CD4-positive, CD25-positive, alpha-beta regulatory T cell (primary cell): ENCODE measurements at places on chromosomes 5 and 9.

GRCh38 chr9:88870627-88871026 is 120.6 kb upstream of the S1PR3 start:
- DNase-seq, result no peak

DNA sequence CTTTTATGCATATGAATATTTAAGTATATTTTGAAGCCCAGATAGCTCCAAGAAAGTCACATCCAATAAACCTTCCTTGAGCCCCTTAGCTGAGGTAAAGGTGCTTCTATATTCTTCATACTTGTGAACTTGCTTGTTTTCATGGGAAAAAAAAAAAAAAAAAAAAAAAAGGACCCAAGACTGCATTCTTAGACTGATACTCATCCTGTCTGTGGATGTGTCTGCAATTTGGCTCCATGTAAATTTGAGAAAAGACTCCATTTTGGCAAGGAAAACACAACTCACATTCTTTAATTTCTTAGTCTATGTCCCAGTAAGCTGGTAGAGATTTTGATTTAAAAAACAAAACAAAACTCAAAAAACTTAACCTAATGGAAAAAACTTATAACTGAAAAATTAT is 238.3 kb downstream of the FBXL17 start:
- no peak for DNase-seq

GRCh38 chr9:137383081-137383783 is 39.7 kb downstream of the EXD3 start:
- no peak for DNase-seq

GRCh38 chr5:136070486-136071285 is 41.9 kb downstream of the TGFBI start:
- DNase-seq, result no peak

DNA sequence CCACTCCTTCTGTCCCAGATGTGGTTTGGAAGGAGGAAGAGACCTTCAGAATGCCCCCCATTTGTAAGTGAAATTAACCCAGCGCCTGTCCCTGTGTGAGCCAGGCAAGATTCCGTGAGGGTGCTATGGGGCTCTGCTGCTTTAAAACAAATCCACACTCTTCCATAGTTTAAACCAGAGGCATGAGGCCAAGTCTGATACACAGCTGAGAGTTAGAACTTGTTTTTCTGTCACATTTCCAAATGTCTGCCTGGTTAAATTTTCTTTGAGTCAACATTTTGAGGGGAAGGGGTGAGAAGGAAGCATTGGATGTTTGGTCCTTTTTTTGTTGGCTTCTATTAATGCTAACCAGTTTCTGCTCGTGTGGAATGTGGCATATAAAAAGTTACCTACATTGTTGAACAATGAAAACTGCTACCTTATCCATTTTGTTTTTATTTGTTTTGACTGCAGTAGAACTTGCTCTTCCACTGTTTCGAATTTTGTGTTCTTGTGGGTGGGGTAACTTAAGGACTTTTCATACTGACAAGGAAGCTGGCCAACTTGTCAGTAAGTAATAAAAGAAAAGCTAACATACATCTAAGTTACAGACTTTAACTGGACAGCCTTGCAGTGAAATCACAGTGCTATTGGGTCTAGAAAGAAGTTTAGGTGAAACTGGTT is 12.9 kb downstream of the RGMB start:
- no peak for DNase-seq

GRCh38 chr5:24703934-24704333 is 59.2 kb upstream of the CDH10 start:
- no peak for DNase-seq

GRCh38 chr5:60372786-60373185 is 327.2 kb downstream of the DEPDC1B start:
- DNase-seq, result no peak

DNA sequence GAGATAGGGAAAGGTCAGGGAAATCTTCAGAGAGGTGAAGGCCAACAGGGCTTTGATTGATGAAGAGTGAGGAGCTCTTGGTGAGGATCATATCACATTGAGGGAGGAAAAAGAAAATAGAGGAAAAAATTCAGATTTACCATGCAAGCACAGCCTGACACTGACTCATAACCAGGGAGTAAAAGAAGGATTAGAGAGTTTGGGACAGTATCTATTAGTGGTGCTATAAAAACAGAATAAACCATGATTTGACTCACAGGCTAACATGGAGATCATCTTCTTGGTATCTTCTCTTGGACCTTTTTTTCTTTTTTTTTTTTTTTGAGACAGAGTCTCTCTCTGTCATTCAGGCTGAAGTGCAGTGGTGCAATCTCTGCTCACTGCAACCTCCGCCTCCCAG is 44.4 kb downstream of the MUSK start:
- DNase-seq, result no peak

GRCh38 chr5:126365446-126366198 is 57.6 kb upstream of the GRAMD2B start:
- DNase-seq, result no peak

DNA sequence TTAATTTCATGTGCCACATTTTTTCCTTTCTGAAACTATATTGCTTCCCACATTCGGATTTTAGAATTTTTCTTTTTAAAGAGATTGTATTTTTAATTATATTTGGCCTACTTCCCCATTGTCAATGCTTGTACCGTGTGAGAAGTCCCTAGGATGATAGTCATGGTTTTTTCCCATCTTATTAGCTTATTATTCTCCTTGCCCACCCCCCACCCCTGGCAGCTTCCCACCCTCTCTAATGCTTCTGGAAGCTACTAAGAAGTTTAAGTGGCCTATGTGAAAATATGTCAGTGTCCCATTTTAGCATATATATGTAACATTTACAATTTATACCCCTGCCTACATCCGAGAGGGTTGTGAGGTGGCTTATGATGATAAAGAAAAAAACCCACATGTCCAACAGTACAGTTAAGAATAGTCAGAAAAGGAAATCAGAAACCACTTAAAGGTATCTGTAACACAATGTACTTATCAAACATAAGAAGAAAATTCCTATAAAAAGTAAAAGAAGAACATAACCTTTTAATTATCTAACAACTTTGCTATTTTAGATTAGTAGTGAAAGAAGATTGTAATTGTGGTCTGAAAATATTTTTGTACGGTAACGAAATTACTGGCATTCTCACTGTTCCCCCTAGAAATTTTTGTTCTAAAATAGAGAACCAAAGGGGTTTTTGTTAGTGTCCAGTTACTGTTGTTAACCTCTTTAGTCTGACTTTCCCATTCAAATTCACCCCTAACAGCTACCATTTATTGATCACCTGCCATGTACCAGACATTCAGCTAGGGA is 62.1 kb downstream of the SLC44A1 start:
- DNase-seq, result no peak

- no peak for DNase-seq
These were observed 380.8 kb upstream of the CD180 start for GRCh38 chr5:67577424-67577823.

- no peak for DNase-seq
These were observed 8.3 kb upstream of the ARHGEF28 start for GRCh38 chr5:73617510-73618279.

DNA sequence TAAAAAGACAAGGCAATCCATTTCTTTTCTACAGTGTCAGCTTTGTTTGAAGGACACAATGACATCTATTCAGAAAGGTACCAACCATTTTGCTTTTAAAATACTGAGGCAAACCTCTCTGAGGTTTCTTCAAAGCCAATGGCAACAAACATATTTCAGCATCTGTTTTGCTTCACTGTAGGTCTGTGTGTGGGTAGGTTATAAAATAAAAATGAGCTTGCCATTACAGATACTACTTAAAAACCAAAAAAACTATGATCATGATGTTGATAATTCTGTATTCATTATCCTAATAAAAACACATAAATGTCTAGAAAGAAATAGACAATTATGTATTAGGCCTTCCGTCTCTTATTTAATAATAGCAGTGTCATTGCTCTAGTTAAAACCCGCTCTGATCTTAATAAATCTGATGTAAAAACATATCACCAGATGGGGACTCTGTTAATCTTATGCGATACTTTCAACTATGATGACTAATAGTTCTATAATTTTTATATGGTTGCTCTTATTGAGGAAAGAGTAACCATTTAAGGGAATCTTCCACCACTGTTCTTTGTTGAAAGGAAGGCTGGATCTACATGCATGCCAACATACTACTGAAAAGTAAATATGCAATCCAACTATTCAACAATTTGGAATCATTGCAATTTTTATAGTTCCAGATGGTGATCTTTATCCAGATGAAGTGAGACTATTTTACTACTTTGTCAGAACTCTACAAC is 647.2 kb downstream of the PDE4D start:
- no peak for DNase-seq

- DNase-seq, result no peak
These were observed 140.4 kb upstream of the WWC1 start for GRCh38 chr5:168151041-168151440.

DNA sequence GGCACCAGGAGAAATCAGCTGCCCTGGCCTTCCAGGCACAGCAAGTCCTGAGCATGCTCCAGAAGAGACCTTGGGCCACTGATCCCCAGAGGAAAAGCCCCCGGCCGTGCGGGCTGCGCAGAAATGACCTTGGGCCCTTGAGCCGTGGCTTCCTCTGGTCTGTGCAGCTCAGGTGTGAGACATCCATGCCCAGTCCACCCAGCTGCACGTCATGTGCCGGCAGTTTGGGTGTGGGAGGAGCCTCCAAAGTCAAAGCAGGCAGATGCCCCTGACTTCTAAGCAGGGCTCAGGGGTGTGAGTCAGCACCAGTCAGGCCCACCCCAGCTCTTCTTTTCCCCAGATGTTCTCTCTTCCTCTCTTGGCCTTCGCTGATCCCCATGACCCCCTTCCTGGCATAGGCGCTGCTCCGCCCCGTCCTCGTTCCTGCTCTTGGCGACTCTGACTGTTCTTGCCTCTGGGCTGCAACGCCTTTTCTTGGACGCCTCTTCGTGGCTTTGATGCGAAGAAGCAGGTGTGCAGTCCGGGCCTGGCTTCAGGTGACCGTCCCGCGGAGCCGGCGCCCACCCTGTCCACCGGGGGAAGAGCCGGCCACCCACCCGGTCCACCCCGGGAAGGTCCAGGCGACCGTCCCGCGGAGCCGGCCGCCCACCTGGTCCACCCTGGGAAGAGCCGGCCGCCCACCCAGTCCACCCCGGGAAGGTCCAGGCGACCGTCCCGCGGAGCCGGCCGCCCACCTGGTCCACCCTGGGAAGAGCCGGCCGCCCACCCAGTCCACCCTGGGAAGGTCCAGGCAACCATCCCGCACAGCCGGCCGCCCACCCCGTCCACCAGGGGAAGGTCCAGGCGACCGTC is 5.9 kb upstream of the QSOX2 start:
- no peak for DNase-seq

- no peak for DNase-seq
These were observed 34.4 kb upstream of the RANBP6 start for GRCh38 chr9:6049798-6050197.

DNA sequence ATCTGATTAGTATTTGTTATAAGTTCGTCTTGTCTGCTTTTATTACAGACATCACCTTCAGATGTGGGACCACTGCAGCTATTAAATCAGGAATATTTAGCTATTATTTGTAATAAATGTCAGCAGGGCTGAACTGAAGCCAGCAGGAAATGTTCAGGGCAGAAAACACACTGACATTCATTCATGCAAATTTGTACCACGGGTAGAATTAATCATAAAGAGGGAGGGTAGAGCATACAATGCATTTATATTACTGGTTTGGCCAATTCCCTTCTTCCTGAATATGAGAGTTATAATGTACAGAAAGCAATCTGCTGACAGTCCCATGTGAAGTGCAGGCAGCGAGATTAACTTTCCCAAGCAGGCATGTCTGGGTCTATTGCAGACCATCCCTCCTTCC is 117.3 kb upstream of the NUDT12 start:
- DNase-seq, result no peak

DNA sequence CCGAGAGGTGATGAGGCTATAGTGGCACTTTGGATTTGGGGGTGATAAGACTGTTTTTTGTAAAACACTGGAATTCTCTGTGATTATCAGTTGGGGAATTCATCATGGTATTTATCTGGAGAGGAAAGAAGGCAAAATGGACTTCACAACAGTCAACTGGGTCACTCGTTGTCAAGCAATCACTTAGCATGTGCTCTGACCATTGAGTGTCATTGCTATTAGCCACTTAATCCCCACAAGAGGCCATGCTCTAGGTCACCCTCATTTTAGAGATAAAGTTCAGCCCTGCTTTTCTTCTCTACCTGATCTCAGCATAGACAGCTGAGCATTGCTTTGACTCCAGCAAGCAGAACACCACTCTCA is 160.1 kb upstream of the PITX1 start:
- DNase-seq, result no peak

DNA sequence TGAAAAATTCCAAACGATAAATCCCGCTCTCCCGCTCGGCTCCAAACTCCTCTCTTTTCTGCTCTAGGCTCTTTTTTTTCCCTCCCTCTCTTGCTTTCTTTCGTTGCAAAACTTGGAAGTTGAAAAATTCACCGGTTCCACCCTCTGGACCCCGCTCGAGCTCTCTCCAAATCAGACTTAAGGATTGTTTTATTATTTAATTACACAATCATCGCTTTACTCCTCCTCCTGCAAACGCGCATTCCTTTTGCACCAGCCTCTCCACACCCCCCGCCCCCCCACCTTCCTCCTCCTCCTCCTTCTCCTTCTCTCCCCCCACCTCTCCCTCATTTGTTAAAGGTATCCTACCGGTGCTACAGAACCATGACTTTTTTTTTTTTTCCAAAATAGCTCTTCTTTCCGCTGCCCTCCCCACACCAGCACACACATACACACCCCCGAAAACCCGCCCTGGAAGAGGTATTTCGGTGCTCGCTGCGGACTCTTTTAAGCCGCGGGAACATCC is 535 bp upstream of the NFIB start:
- DNase-seq, result no peak

DNA sequence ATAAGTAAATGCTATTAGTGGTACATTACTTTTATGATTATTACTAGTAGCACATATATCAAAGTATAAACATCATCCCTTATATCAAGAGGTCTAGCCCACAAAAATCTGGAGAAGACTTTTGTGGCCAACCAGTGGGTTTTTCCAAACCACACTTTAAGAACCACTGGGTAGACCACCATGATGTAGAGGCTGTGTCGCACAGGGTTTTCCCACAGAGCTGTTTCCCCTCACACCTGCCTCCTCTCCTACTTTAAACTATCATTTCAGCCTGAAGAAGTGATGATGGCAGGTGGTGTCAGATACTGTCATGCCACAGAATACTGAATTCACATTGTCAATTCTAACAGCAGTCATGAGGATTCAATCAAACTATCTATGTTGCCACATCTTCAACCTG is 109.2 kb downstream of the FBXW11 start:
- DNase-seq, result no peak

- no peak for DNase-seq
These were observed 54.8 kb downstream of the RNF38 start for GRCh38 chr9:36345103-36345846.

DNA sequence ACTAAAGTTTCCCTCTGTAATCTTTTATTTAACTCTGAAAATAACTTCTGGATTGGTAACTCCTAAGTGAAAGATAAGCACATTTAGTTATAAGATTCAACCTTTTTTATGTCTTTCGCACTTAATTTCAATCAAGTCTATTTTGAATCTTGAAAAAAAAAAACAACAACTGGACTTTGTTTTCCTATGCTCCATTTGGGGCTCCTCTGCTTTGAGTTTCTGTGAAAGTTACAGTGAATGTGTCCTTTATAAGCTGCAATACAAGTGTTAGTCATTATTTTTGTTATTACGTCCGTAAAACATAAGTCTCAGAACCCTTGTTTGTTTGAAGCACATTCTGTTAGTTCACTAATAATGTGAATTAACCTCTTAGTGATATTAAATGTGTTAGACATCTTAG is 276.8 kb downstream of the ADAMTS6 start:
- DNase-seq, result no peak

- DNase-seq, result no peak
These were observed 65.5 kb downstream of the CCNH start for GRCh38 chr5:87347272-87347671.
